ENCODE measurements at places on chromosomes 7 and 10.

GRCh38 chr7:37971491-37971890, 51.1 kb downstream of the EPDR1 start:
- DNase-seq = no peak

- DNase-seq = no peak
These were observed 254.0 kb upstream of the LRGUK start for GRCh38 chr7:133873187-133873586.

GRCh38 chr7:91945476-91945875, 4.8 kb downstream of the AKAP9 start:
- DNase-seq = no peak

DNA sequence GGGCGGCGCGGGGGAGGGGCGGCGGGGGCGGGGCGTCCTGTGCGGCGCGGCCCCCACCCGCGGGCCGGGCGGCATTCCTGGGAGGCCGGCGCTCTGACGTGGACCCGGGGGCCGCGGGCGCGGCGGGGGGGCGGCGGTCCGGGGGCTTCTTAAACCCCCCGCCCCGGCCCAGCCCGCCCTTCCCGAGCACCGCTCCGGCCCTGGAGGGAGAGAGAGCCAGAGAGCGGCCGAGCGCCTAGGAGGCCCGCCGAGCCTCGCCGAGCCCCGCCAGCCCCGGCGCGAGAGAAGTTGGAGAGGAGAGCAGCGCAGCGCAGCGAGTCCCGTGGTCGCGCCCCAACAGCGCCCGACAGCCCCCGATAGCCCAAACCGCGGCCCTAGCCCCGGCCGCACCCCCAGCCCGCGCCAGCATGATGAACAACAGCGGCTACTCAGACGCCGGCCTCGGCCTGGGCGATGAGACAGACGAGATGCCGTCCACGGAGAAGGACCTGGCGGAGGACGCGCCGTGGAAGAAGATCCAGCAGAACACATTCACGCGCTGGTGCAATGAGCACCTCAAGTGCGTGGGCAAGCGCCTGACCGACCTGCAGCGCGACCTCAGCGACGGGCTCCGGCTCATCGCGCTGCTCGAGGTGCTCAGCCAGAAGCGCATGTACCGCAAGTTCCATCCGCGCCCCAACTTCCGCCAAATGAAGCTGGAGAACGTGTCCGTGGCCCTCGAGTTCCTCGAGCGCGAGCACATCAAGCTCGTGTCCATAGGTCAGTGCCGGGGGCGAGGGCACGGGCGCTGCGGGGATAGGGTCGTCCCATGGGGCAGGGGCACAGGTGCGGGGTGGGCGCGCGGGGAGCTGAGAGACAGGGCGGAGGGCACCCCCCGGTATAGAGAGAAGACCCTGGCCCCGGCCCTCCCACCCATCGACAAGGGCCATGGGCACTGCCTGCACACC, at the start of gene FLNC:
Gene FLNC (plus strand): TSS at position 176 of the 947 bp plus-strand sequence. CDS start 232 bp downstream, at position 408.
- peak; percentile 59 for DNase-seq

DNA sequence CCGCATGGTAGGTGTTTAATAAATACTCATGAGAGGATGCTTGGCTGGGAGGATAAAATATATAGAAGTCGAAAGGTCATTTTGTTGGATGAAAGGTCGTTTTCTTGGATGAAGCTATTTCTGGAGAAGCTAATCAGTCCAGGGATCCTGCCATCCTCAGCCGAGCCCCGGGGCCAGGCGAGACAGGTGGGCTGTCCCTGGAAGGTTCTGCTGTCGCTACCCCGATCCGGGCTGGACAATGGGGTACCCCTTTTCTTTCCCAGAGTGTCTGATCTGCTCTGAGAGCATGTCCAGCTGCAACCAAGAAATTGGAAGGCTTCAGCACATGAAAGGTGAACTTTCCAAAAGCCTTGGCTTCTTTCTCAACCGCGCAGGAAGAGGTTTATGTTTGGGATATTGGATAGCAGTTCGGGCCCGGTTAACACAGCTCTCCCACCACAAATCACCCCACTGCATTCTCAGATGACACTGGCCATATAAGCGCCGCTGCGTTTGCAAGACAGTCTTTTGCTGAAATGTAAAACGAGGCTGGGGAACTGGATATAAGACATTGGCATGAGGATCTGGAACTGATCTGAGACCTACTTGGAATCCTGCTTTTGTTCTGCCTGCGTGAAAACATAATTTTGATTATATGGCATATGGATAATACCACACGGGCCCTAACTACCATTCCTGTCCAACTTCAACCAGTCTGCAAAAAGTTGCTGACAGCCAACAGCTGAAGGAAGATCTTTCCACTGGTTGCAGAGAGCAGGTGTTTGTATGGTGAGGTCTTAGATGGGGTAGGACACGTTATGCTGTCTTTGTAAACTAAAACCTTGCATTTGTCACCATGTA, 31.2 kb upstream of the MSRB2 start:
- no peak for DNase-seq

DNA sequence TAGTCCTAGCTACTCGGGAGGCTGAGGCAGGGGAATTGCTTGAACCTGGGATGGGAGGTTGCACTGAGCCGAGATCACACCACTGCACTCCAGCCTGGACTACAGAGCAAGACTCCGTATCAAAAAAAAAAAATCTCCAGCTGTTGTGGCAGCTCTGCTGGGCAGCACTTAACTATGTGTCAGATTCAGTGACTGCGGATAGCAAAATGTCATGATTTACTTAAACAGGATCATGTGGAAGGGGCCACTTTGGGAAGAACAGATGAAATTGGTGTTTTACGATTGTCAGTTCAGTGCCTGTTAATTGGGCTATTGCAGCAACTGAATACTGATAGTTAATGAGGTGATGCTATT, 15.3 kb downstream of the OGDH start:
- no peak for DNase-seq

DNA sequence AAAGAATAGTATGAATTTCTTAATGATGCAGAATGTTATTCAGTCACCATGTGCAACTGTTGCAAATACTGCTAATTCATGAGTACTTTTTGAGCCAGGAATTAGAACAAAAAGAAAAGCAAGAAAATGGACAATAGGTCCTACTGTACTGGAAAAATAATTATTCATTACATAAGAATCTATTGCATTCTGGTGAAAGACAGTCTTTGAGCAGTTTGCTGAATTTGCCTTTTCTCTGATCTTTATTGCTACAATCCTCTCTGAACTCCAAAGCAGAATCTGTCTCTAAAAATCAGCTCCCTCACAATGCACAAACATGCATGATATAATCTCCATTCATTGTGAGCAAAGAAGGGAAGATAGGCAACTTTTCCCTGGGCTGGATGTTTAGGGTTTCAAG, 12.8 kb downstream of the IFIT2 start:
- no peak for DNase-seq
